GM10248 (cell line): ENCODE measurements at places on chromosomes 5 and 9.

DNA sequence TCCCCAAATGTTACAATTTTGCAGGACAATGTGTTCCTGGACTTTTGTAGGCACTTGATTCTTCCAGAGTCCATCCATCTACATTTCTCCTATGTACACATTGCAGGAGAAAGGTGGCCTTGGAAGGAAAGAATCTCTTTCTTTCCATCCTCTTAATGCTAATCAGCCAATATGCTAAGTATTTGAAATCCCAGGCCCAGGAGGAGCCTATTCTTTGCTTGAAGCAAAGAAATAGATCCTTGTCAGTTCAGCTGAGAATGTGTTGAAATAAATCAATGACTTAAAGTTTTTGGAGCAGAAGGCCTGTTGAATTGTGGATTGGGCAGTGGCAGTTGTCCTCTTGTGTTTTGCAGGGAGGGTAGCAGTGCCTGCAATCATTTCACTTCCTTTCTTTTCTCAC, 113.3 kb downstream of the PTTG1 start:
- no peak for DNase-seq

DNA sequence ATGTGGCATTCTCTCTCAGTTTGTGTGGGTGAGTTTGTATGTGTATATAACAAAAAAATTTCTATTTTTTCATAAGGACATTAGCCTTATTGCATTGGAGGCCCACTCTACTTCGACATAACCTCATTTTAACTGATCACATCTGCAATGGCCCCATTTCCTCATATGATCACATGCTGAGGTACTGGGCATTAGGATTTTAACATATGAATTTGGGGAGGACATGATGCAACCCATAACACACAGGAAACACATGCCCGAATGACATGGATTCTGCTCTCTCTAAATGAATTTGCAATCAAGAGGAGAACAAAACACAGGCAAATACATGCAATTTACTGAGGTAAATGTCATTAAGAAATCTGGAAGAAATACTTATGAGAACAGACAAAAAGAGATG, 92.1 kb upstream of the COX7C start:
- no peak for DNase-seq

- peak; percentile 41 for DNase-seq
These were observed 240.4 kb upstream of the RAI14 start for GRCh38 chr5:34415559-34416198.

GRCh38 chr5:77181173-77181572, 29.3 kb upstream of the PDE8B start:
- DNase-seq: no peak

GRCh38 chr9:83521411-83521810, 16.8 kb downstream of the FRMD3 start:
- DNase-seq: no peak

- no peak for DNase-seq
These were observed 103.4 kb downstream of the OTULIN start for GRCh38 chr5:14767735-14768507.
